Stimulated activated effector memory CD8-positive, alpha-beta T cell treated with anti-CD3 and anti-CD28 coated beads, Interleukin-12 subunit alpha, Interleukin-12 subunit beta, amount 100 ng/mL, for 72 hours (primary cell): ENCODE measurements at places on chromosomes 1 and 21.
A peak's percentile ranks its signal among the peaks of the same experiment; 100 is the strongest.

- DNase-seq = no peak
Observed at GRCh38 chr1:101431956-101432510, 195.2 kb downstream of the S1PR1 start.

GRCh38 chr1:150332651-150333290, 11.4 kb downstream of the PRPF3 start:
- no peak for DNase-seq

DNA sequence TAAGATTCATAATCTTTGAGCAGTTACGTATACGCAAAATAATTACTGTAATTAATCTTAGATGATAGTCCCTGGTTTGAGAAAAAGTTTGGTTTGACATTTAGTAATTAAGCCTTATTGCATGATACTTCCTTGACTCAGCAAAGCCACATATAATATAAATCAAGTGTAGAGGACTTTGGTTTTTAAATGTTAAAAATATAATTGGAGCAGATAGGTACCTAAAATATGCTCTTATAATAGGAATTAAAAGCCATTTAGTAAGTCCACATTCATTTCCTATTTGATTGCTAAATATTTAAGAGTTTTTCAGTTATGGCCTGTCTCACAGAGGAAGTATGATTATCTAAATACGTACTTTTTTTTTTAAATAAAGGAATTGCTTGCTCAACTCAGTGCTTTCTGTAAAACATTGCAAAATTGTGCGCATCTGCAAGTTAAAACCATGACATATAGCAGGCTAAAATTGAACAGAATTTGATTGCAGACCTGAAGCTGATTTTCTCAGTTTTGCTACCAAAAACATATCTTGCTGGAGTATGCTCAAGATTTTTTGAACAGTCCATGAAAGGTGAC, 20.4 kb downstream of the RPE65 start:
- DNase-seq = no peak

GRCh38 chr1:150568594-150568966, 10.8 kb downstream of the MCL1 start:
- no peak for DNase-seq

DNA sequence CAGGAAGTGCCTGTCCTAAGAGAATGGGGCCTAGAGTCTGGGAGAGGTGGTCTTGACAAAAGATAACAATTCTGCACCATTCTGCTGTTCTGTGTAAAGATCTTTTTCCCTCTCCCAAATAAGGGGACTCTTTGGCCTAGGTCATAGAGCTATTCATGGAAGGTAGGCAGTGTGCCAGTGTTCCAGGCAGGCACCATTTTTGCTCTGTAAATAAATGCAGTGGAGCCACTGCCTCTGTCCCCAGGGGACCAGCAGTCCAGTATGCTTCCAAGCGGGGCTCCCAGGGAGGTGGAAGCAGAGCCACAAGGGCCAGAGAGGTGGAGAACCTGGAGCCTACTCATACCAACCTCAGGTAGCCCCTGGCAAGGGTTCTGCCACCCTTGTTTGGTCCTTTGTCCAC, 25.9 kb downstream of the KCNA2 start:
- no peak for DNase-seq

DNA sequence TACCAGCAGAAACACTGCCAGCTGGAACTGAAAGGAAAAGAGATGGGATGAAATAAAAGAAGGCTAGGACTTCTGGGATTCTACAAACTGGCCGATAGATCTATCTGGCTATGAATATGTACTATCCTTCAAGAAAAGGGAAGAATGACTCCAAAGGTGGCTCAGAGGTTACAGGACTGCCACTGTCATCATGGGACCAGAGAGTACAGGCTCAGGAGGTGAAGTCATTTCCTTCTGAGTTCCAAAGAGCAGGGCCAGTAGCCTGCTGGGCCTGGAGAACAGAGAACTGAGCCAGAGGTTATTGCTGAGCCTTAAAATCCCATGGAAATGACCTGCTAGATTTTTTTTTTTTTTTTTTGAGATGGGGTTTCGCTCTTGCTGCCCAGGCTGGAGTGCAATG, 27.6 kb downstream of the ZNF496 start:
- DNase-seq = no peak

DNA sequence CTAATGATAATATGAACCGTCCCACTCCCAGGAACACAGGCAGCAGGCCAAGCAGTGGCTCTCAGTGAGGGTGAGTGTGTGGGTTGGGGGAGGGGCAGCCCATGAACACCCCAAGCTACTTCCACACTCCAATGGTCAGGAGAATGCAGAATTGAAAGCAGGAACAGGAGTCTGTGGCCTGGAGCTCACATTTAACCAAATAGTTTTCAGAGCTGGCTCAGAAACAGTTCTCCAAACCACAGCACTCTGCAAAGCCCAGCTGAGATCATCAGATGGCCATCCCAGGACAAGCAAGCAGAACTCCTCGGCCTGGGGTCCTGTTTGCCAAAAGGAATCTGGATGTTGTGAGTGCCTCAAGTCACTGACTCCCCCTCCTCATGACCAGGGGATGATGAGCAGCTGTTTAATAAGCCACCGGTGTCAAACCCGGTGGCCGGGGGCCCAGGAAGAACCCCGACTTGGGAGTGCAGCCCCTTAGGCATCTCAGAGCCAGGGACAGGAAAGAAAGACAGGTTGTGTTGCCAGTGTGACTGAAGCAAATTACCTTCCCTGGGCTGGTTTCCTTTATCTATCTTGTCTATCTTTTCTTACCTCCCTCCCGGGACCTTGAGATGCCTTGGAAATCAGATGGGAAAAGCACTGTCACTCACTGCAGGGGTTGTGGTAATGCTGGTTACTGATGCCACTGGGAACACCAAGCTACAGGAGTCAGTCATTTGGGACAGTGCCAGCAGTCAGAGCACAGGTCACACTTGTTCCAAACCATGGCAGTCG, 20.4 kb downstream of the DEGS1 start:
- no peak for DNase-seq

- no peak for DNase-seq
Observed at GRCh38 chr1:83554174-83554573, 444.8 kb downstream of the TTLL7 start.

GRCh38 chr21:38980416-38981313, 174.9 kb downstream of the ETS2 start:
- DNase-seq = no peak

DNA sequence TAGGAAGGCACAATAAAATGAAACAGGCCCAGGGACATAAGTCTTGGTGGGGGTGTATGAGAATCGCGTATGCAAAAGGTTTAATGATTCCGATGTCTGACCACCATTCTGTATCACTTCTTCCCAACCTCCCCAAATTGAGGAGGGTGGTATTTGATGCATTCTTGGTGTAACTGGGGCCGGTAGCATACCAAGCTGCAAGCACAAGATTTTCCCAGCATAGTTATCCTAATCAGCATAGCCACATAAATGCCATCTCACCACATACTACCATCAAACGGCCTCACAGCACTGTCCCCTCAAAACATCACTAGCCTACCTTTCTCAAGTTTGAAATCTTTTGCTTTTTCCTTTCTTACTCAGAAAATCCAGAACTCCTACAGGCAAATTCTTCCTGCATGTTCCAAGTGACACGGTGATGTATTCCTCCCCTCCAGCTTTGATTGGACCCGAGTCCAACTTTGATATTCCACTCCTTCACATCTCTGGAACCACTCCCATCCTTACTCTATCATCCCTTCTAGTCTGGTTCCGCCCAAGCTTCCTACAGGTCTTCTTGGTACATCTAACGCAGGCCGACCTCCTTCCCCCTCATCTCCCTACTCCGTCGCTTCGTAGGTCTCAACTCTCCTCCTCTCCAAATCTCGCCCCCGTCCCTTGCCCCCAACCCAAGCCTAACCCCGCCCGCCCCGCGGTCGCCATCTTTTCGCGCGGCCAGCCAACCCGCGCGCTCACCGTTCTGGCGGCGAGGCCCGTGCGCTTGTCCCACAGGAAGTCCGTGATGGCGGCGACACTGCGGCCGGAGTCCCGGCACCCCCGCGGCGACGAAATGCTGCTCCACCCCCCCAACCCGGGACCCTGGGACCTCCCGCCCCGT, 600 bp downstream of the CLK2 start:
- DNase-seq = no peak

GRCh38 chr1:29379443-29380073, 143.2 kb downstream of the PTPRU start:
- peak; percentile 39 for DNase-seq
